GM13976 (cell line): ENCODE measurements at places on chromosomes 11 and 22.
A peak's percentile ranks its signal among the peaks of the same experiment; 100 is the strongest.

DNA sequence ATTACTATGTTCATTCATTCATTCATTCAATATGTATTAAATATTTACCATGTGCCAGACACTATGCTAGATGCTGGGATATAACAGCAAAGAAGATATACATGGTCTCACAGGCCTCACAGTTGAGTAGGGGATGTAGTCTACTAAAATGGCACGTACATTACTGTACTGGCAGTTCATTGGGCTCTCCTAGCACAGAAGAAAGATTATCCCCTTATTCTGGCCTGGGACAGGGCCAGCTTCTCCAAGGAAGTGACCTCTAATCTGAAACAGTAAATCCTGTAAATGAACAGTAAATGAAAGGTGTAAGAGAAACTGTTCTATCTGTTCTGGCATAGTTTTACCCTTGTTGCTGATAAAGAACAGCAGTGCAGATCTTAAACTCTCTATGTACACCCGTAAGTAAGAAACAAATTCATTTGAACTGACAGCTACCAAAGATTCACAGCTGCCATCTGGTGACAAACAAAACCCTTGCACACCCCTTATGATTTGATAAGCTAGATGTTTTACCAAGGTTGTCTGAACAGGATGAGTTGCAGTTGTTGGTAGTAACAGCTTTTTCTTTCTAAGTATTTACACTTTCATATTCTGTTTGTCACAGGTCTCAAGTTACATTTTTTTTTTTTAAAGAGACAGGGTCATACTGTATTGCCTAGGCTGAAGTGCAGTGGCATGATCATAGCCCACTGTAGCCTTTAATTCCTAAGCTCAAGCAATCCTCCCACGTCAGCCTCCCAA, 263.1 kb downstream of the TMEM135 start:
- DNase-seq: no peak

DNA sequence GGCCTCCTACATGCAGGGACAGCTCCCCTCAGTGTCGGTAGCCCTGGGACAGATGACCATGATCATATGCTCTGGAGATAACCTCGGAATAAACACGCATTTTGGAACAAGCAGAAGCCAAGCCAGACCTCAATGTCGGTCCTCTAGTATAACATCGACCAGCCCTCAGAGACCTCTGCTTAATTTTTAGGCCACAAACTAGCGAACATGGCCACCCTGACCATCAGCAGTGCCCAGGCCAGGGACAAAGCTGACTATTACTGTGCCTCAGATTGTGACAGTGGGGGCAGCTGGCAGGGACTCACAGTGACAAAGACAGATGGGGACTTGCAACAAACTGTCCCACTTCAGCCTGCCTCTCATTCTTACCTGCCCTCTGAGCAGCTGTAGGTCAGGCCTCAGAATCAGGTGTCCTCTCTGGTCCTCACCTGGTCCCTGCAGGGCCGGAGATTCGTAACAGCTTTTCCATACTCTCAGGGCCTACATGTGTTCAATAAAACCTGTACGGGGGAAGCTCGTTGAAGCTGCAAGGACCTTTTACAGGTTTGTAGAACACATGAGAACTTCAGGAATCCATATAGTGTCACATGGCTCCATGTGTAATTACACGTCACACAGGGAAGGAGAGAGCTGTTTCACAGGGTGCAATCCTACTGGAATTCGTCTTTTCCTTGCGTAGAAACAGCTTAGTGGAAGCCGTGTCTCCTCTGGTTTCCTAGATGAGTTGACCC, 72.8 kb upstream of the IGLL5 start:
- DNase-seq: no peak

- DNase-seq: no peak
Measured at GRCh38 chr11:21659961-21660360, 532.9 kb upstream of the ANO5 start.

DNA sequence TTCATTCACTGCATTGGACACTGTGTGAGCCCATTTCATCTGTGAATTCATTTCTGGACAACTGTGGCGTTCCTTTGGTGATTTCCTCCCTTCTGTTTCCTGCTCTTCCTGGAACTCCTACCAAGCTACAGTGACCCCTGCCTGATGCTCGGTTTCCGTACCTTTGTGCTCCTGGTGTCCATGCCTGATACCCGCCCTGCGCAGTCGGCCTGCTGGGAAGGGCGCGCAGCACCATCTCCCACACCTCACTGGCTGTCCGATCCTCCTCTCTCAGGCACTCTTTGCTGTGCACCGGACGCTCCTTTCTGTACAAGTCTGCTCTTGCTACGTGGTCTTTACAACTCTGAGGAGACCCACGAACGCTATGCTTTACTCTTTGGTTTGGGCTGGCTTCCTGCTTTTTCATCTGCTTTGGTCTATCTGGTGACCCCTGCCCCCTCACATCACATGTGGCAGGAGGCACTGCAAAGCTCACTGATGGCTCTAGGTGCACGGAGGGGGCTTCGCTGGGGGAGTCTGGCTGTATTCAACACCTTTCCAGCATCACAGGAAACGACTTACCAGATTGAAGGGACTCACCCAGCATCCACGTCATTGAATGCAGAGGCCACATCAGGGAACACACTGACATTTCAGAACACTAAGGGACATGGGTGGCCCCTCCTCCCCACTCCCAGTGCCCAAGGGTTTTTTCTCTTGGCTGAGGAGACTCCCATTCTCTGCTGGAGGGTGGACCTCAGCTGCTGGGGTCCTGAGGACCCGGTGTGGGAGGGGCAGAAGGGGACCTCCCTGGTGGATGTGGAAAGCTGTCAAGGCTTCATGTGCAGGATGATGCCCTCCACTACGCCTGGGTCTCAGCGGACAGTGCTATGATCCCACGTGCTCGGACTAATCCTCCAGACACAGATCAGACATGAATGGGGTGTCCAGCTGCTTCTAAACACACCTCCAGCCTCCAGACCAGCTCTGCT, 27.0 kb upstream of the MOB2 start:
- DNase-seq: no peak

DNA sequence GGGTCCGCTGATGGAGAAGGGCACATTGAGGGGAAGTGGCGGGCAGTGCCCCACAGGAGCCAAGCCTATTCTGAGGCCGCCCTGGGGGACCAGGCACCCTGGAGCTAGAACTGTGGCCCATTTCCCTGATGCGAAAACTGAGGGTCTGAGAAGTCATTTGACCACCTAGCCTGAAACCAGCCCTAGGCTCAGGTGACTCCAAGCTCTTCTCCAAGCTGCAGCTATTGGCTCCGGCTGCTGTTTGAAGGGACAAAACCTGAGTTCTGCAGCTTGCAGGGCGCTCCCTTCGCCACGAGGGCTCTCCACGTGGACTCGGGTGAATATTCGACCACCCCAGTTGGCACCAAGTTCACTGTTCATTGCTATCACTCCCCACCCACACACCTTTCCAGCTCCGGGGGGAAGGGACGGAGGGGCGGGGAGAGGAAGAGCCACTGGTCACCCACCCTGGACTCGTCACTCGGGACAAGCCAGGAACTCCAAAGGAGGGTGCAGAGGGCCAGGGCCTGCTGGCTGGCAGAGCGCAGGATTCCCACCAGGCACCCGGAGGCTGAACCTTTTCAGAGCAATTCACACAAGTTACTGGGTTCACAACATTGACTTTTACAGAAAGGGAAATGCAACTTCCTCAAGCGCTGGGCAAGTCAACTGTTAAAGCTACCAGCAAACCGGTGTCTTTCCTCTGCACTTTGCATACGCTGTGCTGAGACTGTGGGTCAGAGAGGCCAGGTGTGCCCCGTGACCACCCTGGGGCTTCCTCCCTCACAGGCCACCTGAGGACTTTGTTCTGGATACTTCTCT, 1.1 kb upstream of the RAC2 start:
- peak; percentile 56 for DNase-seq

GRCh38 chr11:728901-729491, 18.3 kb upstream of the TALDO1 start:
- peak; percentile 26 for DNase-seq

DNA sequence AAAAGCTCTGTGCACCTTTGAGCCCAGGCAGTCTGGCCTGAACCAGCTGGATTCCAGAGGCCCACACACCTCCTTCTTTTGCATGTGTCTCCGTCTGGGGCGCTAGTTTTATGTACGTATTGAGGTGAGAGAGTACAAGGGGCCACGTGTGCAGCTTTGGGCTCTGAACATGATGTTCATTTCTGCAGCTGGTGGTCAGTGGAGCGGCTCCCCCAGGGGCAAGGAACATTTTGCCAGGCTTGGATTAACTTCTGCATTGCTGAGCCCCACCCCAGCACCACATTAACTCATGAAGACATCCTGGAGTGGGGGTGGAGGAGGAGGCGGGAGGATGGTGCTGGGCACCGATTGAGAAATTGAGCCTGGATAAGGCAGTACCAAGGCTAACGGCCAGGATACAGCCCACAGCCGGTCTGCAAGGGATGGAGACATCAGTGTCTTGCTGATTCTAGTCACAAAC, 13.8 kb downstream of the USP2 start:
- DNase-seq: no peak

DNA sequence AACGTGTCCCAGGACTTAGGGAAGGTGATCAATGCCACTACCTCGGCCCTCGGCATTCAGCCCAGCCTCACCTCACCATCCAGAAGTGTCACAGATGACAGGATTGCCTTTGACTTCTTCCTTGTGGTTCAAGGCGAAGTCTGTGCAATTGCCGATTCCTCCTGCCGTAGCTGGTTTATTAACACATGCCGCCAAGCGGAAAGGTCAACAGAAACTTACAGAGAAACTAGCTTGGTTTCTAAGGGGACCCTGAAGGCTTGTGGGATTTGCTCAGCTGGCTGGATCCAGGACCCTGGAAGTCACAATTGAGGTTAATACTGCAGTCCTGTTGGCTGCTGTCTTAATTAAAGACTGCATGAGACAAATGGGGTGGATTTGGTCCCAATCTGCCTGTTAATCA, 65.6 kb downstream of the SHANK2 start:
- no peak for DNase-seq

GRCh38 chr11:59767225-59767611, 12.0 kb downstream of the STX3 start:
- DNase-seq: no peak

DNA sequence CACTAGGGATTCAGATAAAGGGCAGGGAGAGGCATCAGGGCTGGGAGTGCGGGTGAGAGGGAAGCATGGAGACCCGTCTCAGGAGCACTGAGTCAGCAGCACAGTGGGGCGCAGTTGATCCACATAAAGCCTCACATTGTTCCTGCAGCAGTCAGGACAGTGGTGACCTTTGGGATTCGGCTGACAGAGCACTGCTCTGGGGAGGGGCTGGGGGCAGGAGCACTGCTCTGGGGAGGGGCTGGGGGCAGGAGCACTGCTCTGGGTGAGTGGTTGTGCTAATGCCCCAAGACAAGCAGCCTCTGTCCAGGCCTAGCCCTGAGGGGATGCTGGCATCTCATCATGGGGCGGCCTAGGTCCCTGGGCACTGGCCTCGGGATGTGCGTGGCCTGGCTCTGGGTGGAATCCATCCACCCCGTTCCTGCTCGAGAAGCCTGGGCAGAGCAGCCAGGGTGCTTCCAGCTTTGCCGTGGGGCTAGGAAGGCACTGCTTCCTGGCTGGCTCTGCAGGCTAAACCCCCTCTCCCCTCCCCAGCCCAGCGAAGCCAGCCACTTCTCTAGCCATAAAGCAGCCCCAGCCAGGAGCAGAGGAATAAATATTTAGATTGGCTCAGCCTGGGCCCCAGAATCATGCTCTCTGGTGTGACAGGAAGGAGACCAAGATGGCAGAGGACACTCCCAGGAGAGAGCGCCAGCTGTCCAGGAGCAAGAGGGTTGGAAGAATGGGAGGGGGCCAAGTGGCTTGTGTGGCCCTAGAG, 7.3 kb downstream of the OAF start:
- no peak for DNase-seq

- no peak for DNase-seq
Measured at GRCh38 chr11:100562128-100562527, 125.0 kb upstream of the ARHGAP42 start.

- DNase-seq: no peak
Measured at GRCh38 chr11:46588915-46589314, 4.9 kb downstream of the AMBRA1 start.

DNA sequence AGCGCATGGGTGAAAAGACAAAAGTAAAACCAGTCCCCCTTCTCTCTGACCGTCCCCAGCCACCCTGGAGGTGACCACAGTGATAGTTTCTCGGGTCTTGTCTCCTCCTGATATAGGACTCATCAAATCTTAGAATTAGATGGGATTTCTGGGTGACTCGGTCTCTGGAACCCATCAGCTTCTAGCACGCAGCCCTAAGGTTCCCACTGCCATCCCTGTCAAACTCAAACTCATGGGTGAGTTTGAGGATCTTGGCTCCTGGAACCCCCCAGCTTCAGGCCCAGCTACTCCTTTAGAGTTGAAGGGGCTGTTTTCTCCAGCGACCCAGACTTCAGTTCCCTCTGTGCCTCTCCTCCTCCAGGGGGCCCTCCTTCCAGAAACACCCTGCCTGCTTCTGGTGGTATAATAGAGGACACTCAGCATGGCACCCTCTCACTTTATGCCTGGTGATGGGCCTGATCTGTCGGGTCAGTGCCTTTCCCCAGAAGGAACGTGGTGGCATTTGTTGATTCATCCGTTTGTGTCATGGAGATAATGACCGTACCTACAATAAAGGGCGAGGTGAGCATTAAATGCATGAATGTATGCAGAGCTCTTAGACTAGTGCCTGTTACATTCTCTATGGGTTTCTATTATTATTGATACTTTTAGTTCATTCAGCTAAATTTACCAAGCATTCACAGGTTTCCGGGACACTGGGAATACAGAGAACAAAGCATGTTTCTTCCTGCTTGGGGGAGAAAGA, 31.7 kb downstream of the MCM5 start:
- DNase-seq: no peak

GRCh38 chr22:38289583-38290082, 16.8 kb upstream of the TMEM184B start:
- DNase-seq: no peak

- no peak for DNase-seq
Measured at GRCh38 chr22:24871611-24872205, 65.7 kb downstream of the SGSM1 start.

GRCh38 chr11:69950120-69950519, 128.0 kb upstream of the ANO1 start:
- DNase-seq: peak; percentile 60

DNA sequence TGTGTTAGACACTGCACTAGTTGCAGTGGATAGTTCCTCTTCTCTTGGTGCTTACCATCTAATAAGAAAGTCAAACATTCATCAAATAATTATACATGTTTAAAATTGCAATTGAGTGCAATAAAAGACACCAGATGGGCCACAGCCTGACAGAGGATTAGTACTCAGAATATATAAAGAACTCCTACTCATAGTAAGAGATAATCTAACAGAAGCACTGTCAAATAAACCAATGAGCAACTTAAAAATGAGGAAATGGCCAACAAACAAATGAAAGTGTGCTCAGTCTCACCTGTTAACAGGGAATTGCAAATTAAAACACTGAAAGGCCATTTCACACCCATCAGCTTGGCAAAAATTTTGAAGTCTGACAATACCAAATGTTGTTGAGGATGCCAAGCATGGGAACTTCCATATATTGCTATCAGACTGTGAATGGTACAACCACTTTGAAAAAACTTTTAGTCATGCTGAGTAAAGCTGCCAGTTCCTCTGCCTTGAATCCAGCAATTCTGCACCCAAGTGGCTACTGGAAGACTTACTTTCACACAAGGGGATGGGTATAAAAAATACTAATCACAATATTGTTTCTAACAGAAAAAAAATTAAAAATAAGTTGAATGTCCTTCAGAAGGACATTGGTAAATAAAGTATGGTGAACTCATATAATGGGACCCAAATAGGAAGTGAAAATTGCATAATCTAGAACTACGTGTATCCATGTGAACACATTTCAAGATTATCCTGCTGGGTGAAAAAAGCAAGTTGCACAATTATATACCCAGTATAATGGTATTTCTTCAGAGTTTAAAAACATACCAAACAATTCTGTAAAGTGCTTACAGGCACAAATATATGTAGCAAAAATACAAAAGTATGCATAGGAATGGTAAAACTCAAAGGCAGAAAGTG, 41.4 kb upstream of the CREB3L1 start:
- DNase-seq: no peak

GRCh38 chr11:48043991-48044512, 63.7 kb downstream of the PTPRJ start:
- DNase-seq: no peak
